ENCODE measurements at places on chromosomes 7 and 10.
A peak's percentile ranks its signal among the peaks of the same experiment; 100 is the strongest.

- no peak for DNase-seq
Observed at GRCh38 chr7:148963583-148964482, 64.5 kb downstream of the PDIA4 start.

DNA sequence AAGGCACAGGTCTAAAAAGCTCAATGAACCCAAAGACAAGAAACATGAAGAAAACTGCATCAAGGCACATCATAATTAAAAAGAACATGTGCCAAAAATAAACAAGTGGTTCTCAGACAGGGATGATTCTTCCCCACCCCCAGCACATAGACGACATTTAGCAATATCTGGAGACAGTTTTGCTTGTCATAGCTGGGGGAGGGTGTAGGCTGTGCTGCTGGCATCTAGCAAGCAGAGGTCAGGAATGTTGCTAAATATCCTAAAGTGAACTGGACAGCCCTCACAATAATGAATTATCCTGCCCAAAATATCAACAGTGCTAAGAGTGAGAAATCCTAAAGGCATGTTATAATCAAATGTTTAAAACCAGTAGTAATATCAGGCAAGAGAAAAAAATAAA lies 122.6 kb downstream of the MICU1 start:
- no peak for DNase-seq

GRCh38 chr7:26696161-26696560 lies 168.2 kb downstream of the SKAP2 start:
- DNase-seq = no peak

DNA sequence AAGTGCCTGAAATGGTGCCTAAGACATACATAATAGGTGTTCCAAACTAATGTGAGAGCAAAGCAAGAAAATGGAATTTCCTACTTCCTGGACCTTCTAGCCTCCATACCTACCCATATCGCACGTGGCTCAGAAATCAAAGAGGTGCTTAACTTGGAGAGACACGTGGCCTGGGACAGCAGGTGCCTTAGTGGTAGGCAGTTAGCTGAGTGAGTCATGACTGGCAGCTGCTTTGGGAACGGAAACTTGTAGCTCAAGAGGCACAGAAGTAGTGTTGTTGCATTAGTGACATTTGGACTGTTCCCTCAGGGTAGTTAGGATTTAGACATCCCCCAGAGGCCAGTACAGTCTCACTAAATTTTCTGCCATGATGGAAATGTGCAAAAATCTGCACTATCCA lies 12.0 kb upstream of the BMPER start:
- peak; percentile 87 for DNase-seq
